Activated CD4-positive, alpha-beta T cell treated with anti-CD3 and anti-CD28 coated beads, Interleukin-2, amount 10 ng/mL, durations not matched to agents 7 days and 5 days (primary cell): ENCODE measurements at places on chromosomes 3 and 15.
A peak's percentile ranks its signal among the peaks of the same experiment; 100 is the strongest.

- no peak for DNase-seq
These were observed 30.7 kb upstream of the USP3 start for GRCh38 chr15:63473749-63473998.

DNA sequence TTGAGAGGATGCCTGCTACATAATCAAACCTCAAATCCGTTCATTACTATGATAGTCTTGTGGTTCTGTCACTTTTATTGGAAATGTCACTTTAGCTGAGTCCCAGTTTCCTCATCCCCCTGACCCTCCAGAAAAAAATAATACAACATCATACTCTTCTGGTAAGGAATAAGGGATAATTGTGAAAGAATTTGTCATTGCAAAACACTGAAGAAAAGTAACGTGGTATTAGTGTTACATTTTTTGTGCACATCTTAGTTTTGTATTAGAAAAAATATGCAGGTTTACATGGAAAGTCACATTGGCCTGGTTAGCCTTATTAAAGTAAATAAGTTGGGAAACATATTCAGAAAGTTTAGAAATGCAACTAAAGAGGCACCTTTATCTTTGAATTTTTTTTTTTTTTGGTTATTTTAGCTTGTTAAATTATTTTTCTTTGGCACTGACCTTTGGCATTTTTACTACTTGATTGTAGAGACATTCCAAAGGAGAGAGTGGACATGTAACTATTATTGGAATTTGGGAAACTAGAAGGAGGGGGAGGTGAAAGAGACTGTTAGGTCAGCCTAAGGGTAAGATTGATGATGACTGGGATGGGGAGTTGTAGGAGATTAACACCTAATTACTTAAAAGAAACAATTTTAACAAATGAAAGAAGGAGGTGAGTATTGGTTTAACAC is 462.2 kb upstream of the RARB start:
- no peak for DNase-seq

GRCh38 chr3:23402728-23403492 is 199.8 kb downstream of the UBE2E2 start:
- peak; percentile 15 for DNase-seq

- no peak for DNase-seq
These were observed 152.0 kb downstream of the TJP1 start for GRCh38 chr15:29670266-29670665.

- no peak for DNase-seq
These were observed 130.0 kb upstream of the TJP1 start for GRCh38 chr15:29952225-29952624.

- no peak for DNase-seq
These were observed 2.4 kb upstream of the SKIC8 start for GRCh38 chr15:78301828-78302227.

DNA sequence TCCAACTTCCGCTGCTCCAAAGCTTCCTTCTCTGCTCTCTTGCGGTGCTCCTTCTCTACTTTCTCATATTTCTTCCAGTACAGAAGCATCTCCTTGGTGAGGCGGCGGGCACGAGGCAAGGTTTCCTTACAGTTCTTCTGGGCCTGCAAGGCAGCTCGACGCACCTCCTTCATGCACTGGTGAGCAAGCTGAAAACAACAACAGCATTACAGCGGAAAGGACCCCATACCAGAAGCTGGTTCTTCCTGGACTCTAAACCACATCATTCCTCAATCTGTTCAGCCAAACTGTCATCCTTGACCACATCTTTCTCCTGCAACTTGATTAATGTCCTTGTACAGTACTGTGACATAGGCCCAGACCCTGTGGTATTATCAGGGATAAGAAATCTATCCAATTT is 36.4 kb downstream of the INO80 start:
- no peak for DNase-seq

DNA sequence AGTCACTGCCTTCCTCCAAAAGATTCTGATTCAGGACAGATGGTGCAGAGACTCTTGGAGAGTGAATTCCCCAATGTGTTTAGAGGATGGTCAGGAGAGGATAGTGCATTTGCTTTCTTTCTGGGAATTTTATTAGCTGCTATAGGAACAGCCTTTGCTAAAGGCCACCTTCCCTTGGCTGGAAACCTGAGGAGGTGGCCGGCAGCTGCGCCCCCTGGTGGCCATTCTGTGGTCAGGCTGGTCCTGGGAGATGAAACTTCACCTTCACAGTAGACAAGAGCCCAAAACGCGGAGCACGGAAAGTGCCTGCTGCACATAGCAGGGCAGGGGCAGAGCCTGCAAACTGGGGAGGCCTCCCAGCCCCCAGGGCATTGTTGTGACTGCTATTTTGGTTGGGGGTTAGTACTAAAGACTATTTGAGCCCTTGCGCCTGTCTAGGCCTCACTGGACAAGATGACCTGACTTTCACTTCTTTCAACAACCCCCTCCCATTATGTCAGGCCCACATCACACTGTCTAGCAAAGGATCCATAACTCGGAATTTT is 34.3 kb downstream of the SEC22C start:
- DNase-seq, result peak; percentile 65

DNA sequence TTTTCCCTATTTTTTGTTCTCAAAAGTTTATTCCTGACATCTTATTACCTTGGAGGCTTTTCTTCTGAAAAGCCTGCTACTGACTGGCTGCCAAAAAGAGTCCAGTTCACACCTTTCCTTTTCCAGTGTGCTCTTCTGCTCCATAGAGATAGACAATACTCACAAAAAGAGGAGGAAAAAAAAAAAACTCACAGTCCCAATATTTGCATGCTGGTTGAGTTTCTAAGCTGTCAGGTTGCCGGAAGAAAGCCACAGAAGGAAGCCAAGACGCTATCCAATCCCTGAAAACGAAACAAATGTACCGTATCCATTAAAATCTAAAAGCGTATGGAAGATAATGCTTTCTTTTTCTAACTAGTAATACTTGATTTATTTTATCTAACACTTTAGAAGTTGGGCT is 299.5 kb downstream of the CADM2 start:
- no peak for DNase-seq

DNA sequence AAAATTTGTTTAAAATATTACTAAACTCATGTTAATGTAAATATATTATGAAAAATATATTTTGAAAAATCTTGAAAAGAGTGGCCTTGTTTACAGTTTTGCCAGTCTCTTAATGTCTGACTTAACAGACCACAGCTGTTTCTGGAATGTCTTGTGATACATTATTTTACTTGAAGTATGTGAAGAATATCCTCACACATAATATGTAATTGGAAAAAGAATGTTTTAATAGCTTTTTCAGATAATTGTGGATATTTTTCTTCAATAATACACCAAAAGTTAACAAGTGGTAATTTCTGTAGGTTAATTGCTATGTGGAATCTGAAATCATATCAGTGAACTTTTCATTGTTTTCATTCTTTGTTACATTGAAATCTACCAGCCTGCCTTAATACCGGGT is 101.3 kb downstream of the UBE2E2 start:
- DNase-seq, result no peak

DNA sequence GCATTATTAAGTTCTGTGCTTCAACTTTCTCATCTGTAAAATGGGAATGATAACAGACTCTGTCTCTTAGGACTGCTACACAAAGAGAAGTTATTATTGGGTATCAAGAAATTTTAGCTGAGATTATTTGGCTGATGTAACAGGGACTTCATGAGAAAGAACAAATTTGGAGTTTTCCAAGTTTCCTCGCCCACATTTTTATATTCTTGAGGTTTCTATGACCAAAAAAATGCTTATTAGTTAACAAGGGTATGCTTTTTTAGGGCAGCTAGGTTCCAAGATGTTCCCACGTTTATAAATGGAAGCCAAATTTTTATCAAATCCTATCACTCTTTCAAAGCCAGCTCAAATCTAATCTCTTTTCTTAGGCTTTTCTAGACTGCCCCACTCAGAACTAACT is 50.6 kb upstream of the C3orf80 start:
- DNase-seq, result no peak

DNA sequence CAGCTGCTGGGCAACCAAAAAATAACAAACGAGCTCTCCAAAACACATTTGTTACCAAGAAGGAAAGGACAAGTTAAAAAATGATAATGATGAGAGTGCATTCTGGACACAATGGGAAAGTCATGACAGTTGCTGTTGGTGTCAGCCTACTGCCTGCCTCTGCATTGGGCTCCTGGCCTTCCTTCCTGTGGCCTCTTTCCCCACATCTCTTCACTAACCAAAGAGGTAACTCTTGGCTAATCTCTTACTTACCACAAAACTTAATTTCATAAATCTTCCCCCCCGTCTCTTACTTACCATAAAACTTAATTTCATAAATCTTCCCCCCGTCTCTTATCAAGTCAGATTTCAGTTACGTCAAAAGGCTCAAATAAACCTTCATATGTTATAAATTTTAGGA is 58.6 kb downstream of the AGTR1 start:
- DNase-seq, result no peak

- no peak for DNase-seq
These were observed 57.3 kb downstream of the GPR171 start for GRCh38 chr3:151145713-151146070.

DNA sequence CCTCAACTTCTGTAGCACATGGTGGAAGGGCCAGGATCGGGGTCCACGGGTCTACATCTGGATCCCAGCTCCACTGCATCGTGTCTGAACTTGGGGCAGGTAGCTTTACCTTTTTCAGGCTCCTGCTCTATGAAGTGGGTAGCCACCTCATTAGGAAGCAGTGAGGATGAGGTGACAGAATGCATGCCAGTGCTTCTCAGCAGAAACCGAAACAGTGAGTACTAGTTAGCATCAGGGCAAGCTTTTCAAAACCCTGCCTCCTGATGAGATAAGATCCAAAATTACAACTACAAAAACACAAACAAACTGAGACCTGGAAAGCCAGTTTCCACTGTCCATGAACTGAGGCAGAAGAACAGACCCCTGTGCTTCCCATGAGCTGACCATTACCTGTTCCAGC is 77.4 kb downstream of the ANXA2 start:
- no peak for DNase-seq

DNA sequence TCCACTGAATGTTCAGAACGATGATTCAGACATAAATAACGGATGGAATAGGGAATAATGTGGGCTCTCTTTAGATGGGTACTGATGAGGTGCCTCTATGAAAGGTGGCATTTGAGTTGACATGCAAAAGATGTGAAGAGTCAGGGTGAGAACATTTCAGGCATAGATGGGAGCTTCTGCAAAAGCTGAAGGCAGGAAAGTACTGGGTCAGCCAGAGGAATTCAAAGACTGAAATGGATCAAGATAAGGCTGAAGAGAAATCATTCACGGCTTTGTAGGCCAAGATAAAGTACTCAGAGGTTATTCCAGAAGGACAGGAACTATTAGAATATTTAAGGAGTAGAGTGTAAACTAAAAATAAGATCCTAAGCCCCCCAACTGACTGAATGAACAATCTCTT is 189.6 kb upstream of the MCTP2 start:
- DNase-seq, result no peak

DNA sequence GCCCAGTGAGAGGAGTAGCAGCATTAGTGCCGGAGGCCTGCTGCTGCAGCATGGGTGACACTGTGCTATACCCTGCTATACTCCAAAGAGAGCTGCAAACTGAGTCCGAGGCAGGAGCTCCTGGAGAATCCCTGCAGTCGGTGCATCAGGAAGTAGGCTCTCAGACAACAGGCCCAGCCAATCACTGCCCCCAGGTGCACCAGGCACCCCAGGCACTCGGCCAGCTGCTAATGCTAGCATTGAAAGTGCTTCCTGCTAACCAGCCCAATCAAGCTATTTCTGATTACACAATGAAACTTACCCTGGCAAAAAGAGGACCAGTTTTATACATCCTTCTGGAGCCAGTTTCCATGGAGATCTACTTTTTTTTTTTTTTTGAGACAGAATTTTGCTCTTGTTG is 45.6 kb upstream of the IREB2 start:
- no peak for DNase-seq

- no peak for DNase-seq
These were observed 267.7 kb downstream of the CHL1 start for GRCh38 chr3:464255-464654.

DNA sequence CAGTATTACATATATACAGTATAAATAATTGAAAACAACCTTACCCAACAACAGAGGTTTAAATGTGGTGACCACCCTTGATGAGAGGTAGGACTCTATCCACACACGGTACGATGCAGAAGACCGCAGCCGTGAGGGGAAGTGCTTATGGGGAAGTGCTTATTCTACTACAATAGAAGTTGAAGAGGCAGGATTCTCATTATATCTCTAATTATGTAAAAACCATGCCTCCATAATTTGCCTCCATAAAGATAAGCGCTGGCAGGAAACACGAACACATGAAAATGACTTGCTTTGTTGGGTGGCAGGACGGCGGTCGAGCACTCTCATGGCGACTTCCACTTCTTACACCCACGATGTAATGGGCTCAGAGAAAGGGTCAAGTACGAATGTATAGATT is 7.2 kb upstream of the MUC13 start:
- no peak for DNase-seq

DNA sequence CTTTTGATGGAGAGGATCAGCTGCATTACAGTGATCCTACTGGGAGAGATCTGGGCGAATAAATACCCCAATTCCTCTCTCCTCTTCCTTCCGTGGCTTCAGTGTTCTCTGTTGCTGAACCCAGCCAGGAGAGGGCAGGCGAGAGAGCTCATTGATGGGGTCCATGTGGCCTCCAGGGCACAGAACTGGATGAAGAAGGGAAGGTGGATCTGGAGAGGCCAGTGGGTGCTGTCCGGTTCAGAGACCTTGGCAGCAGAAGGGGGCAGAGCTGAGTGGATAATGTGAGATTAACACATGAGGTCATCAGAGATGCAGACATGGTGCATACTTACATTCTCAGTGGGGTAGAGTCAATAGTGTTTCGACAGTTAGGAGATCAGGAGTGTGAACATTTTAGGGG is 193.6 kb downstream of the CLSTN2 start:
- peak; percentile 9 for DNase-seq

- DNase-seq, result no peak
These were observed 5.0 kb upstream of the FEZF2 start for GRCh38 chr3:62378311-62378789.

DNA sequence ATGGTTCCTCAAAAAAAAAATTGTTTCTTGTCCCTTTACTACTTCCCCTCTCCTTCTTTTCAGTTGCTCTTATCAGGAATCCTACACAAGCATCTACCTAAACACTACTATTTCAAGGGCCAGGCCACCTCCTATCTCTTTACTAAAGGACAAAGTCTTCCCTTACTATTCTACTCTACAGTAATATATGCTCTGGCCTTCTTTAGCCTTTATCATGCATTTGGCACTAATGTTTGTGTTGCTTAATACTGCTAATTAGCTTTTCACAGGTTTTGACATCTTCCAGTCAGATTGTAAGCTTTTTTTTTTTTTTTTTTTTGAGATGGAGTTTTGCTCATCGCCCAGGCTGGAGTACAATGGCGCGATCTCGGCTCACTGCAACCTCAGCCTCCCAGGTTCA is 5.3 kb downstream of the CEP19 start:
- no peak for DNase-seq
